ENCODE measurements at places on chromosomes 12 and 14.
A peak's percentile ranks its signal among the peaks of the same experiment; 100 is the strongest.

GRCh38 chr12:46464863-46465262 lies 92.3 kb upstream of the SLC38A2 start:
- no peak for DNase-seq

GRCh38 chr14:78519863-78520262 lies 349.7 kb downstream of the NRXN3 start:
- peak; percentile 19 for DNase-seq

- DNase-seq, result no peak
Observed at GRCh38 chr12:25689996-25690501, 137.0 kb upstream of the LMNTD1 start.

- DNase-seq, result no peak
Observed at GRCh38 chr14:65566820-65567522, 154.4 kb downstream of the FUT8 start.

DNA sequence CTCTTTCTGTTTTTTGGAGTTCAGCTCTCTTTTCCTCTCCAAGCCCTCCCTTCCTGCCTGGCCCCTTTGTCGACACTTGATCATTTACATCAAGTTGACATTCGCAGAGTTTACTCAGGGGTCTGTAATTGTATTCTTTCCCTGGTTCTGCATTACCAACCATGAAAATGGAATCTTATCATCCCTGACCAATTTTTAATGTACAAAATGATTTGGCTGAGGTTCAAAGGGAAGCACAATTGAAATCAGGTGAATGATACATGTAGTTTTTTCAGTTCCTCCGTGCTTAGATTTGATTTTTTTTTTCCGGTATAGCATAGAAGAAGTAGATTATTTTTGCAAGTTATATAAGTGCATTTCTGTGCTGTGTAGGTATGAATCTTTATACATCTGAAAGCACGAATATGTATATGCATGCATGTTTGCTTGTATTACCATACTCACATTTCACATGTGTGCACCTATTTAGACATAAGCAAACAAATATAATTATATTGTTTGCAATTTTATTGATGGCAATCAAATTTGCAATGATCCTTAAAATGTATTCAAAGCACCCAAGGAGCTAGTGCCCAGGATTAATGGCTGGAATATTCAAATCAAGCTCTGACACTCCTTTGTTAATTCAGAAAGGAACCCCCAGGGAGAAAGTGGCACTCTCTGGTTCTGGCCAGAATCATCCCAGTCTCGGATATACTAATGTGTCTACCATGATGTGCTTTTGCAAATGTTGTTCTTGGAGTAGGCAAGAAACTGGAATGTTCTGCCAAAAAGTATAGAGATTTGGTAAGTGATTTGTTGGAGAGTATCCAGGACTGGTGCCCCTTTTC lies 189.3 kb downstream of the VRK1 start:
- no peak for DNase-seq

DNA sequence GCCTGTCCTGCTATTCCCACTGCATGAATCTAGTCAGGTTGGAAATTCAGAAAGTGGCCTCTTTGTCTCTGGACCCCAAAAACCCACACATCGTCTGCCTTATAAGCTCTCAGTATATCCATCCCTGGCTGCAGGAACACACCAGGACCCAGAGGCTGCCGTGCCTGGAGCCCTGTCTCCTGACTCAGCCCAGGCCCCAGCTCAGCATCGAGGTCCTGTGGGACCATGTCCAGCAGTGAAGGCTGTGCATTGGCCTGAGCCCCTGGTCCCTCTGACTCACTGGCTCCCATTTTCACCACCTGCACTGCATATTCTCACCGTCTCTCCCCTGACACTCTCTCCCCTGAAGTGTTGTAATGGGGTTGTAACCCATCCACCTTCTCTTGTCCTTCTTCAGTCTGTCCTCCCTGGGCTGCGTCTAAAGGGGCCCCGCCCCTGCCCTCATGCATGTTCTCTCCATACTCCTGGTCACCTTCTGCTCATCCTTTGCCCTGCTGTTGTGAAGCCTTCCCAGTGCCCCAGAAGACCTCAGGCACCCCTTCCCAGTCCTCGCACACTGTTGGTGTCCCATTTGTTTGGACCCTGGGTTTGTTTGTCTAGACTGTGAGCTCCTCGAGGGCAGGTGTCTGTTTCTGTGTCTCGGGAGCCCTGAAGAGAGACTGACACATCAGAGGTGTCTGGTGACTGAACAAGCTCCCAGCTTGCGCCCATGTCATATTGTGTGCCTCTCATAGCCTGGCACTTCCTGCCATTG lies 43.8 kb downstream of the EVL start:
- no peak for DNase-seq

GRCh38 chr14:30345511-30345910 lies 213.4 kb upstream of the G2E3 start:
- no peak for DNase-seq

GRCh38 chr12:97560786-97561618 lies 98.4 kb downstream of the RMST start:
- DNase-seq, result no peak

- no peak for DNase-seq
Observed at GRCh38 chr12:473863-474577, 14.3 kb downstream of the B4GALNT3 start.

GRCh38 chr14:65676361-65677014 lies 264.0 kb downstream of the FUT8 start:
- no peak for DNase-seq

DNA sequence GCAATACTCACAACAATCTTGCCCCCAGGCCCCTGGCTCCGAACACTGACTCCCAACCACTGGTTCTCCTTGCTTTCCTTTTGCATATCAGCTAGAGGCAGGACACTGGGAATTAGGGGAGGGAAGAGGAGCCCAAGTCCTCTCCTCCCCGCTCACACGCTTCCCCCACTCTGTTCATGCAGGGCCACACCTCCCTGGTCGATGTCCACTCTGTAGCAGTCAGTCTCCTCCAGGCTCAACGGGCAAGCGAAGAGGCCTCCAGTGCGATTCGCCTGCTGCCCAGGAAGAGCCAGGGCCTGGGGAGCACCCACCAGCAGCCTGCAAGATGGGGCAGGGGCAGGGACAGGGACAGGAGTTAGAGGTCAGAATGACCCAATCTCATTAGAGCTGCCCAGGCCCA lies 4.8 kb downstream of the ITGA7 start:
- no peak for DNase-seq

- no peak for DNase-seq
Observed at GRCh38 chr12:67773896-67774295, 125.4 kb downstream of the DYRK2 start.

- DNase-seq, result peak; percentile 87
Observed at GRCh38 chr12:4276524-4277204, 3.1 kb downstream of the CCND2 start.

GRCh38 chr12:8914716-8915526 lies 612 bp downstream of the PHC1 start:
- peak; percentile 26 for DNase-seq

DNA sequence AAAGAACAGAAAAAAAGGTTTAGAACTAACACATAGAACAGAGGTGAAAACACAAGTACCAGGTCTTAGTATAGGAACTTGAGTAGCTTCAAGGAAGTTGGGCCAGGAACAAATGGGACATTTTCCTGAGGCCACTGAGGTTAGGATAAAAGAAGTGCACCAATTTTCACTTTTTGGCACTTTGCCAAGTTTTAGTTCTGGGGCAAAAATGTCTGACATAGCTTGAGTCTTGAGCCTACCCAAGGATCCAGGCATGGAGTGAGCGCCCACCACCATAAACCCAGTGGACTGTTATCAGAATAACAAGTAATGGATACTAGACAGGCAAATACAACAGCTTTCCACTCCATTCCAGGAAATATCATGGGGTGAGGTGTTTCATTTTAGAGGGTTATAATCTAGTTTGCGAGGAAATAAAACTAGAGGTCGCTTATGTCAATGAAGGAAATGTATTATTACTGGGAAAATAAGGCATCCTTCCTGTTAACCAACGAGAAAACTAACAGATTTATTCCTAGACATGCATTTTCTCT lies 199.7 kb upstream of the HMGA2 start:
- no peak for DNase-seq

DNA sequence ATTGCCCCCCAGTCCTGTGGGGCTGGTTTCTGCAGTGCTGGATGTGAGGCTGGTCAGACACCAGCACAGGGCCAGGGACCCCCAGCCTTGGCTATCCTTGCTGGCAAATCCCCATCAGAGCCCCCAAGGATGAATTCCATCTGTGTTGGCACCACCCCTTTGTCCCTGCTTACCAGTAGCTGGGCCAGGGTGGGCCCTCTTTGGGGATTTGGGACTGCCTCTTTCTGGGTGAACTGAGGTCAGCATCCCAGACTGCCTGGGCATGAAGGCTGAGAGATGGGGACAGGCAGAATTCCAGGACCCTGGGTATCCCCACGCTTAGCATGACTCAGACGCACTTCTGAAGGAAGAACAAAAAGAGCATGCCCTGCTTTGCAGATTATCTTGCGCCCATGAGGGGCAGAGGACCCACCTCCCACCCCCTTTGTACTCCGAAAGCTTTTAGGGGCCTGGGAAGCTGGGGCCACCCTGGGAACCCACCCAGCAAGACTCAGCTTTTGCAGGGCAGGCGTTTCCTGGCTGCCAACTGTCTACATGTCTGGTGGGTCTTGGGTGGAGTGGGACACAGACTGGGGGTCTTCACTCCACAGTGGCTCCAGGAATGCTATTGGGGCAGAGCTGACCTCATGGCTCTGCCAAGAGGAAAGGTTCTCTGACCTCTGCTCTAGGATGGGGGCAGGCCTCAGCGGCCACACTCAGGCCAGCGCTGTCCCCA lies 26.8 kb downstream of the RFLNA start:
- DNase-seq, result no peak

DNA sequence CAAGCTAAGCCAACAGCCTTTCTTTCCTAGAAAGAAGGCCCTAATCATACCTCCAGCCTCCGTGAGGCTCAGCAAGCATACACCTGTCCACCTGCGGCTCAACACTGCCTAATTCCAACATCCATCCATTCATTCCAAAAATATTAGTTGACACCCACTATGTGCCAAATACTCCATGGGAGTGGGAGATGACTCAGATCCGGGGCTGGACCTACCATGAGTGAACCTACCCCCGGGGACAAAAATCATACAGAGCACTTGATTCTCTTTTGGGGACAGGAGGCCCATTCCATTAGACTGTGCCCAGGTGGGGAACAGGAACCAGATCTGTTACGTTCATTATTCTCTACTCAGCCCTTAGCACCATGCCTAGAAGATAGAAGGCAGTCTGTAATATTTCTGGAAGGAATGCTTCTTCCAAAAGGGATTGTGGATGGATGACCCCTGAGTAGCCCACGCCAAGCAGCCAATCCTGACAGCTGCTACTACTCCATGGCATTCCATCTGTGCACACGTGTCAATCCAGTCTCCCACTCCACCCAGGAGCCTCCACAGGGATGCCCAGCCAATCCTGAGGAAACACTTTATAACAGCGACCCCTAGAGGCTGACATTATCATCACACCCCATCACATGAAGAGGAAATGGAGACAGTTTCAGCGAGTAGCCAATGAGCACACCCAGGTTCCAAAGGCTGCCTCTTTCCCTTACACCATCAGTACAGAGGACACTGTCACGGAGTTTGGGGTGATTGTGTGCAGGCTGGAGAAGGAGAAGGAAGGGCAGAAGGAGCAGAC lies 170.7 kb downstream of the ESRRB start:
- DNase-seq, result peak; percentile 45

DNA sequence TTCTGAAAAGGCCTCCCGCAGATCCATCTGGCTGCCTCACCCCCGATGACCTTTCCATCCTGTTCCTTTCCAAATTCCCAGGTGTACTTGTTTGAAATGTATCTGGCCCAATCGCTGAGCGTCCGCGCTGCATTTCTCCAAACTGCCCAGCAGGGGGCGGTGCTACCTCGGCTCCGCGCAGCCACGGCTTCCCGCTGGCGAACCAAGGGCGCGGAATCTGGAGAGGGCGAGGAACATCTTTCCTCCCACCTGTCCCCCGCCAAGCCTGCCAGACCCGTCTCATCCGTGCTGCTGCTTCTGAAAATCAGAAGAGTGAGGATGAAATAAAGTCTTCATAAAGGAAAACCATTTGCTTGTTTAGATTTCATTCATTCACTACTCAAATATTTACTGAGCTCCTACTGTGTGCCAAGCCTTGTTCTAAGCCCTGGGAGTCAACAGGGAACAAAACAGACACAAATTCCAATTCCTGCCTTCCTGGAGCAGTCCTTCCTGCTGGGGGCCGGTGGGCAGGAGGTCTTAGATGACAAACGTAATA lies 16.8 kb upstream of the MYL2 start:
- DNase-seq, result peak; percentile 54

DNA sequence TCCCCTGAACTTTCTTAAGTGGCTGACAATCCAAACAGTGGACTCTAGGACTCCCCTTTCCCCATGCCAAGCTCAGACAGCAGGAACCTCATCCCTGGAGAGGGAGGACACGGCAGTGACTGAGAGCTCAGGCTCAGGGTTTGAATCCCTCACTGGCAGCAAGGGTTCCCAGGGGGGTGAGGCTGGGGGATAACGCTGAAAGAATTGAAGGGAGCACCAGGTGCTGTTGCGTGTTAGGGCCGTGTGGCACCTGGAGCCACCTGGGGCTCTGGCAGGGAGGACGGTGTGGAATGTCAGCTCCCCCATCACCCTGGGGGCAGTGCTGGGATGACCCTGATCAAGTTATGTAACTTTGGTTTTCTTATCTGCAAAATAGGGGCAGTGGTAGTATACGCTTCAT lies 40.1 kb downstream of the ANO2 start:
- DNase-seq, result no peak

- no peak for DNase-seq
Observed at GRCh38 chr14:76957224-76957891, 71.2 kb downstream of the IRF2BPL start.

- no peak for DNase-seq
Observed at GRCh38 chr12:6607751-6608591, 792 bp upstream of the CHD4 start.

GRCh38 chr12:50224026-50224692 lies 57.0 kb upstream of the CERS5 start:
- peak; percentile 47 for DNase-seq

- DNase-seq, result no peak
Observed at GRCh38 chr14:51880835-51881580, 20.6 kb downstream of the GNG2 start.

DNA sequence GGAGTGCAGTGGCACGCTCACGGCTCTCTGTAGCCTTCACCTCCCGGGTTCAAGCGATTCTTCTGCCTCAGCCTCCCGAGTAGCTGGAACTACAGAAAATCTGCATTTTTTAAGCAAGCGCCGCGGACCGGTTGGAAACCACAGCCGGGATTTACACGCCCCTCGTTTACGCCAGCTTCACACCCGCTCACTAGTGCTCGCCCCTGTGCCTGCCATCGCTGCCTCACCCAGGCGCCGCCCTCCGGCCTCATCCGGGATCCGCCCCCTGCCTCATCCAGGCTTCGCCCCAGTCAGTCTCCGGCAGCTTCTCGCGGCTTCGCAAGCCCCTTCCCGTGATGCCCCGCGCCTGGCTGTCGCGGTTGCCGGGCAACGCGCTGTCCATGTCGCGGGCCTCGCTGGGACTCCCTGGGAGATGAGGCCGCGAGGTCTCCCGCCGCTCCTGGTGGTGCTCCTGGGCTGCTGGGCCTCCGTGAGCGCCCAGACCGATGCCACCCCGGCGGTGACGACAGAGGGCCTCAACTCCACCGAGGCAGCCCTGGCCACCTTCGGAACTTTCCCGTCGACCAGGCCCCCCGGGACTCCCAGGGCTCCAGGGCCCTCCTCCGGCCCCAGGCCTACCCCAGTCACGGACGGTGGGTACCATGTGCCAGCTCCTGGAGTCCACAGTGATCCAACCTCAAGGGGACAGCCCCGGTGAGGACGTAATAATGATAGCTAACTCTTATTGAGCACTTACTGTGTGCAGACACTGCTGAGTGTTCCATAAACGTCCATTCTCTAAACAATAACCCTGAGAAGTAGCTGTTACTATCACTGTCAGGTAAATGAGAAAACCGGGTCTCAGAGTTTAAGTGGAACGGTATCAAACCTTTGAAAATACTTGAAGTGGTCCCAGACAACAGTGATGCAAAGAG lies at the start of gene TCTN1:
TSS of gene TCTN1 (plus strand) at position 359 of the 914 bp plus-strand sequence. CDS start at position 413, 54 bp downstream.
- peak; percentile 94 for DNase-seq

Data from kidney capillary endothelial cell (primary cell).